ENCODE measurements at places on chromosomes 3 and 15. TPM values are rescaled to one million over a fixed set of nuclear protein-coding genes. Genes with fewer than 3 reads are reported as not detected.

GRCh38 chr3:45549961-45550360 lies 44.6 kb upstream of the LIMD1 start:
- no peak for DNase-seq

GRCh38 chr3:137852391-137852830 lies 88.3 kb downstream of the SOX14 start:
- DNase-seq = no peak

GRCh38 chr3:185792955-185793354 lies 31.9 kb downstream of the IGF2BP2 start:
- DNase-seq = no peak

- no peak for DNase-seq
Measured at GRCh38 chr3:190266913-190267290, 55.3 kb downstream of the CLDN1 start.

DNA sequence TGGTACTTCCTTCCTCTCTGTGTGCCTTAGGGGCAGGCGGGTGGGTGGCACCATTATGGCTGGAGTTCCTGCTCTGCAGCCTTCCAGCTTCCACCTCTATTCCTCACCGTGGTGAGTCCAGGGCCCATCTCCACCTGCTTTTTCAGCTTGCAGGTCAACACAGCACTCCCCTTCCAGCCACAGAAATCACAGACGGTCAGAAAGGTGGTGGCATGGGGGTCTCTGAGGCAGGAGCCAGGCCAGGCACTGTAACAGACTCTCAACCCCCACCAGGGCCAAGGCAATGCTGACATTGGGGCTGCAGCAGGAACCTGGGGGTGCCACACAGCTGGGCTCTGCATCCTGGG lies 16.6 kb downstream of the KLF15 start:
- no peak for DNase-seq

DNA sequence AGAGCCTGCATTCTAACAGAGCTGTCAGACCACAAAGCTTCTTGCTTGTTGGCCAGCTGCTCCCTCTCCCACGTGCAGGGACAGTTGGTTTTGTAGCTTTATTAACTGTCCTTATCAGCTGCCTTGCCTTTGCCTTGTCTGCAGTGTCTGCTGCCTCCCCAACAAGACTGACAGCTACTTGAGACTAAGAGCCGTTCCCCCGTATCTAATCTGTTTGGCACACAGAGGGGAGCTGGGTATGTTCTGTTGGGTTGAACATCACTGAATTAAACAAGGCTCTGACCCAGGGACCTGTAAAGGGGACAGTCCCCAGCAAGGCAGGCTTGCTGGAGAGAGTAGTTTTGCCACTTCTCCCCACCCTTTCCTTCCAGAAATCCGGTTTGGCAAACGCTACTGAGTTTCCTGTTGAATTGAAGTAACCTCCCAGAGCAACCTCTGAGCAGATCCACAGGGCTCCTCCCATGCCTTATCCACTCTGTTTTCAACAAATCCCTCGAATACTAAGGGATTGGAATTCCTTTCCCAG lies 116.1 kb downstream of the ANP32A start:
- no peak for DNase-seq

ZNF80 gene
- not detected for total RNA-seq

Data from Caki2 (cell line).